ENCODE measurements at places on chromosomes 2 and 18. TPM values are rescaled to one million over a fixed set of nuclear protein-coding genes. Genes with fewer than 3 reads are reported as not detected.

DNA sequence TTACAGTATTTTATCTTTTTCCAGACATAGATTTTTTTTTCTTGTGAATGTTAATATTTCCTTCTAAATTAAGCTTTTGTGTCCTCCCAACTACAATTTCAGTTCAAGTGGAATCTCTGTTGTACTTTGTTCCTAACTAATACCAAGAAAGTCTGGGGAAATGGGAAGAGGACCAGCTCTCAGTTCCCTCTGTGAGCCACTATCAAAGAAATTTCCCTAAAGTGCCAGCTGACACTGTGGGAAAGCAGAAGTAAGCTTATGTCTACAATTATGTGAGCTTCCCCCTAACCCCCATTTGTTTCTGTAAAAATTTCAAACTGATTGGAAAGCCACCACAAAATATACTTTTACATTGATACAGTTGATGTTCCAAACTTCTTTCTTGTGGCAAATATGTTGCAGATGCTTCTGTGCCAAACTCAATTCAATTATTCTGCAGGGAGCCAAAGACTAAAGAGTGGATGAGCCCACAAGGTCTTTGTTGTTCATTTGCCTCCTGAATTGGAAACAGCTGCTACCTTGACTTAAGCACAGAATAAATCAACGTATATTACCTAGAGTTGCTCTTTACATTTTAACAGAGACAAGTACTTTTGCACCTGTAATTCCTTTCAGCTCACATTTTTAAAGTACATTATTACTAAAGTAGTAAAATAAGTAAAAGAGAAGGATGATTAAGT lies 306.6 kb downstream of the PTH2R start:
- H3K27ac ChIP-seq = no peak overlapping the region
- no peaks in the 10 kb centered on the region for H3K36me3 ChIP-seq
- no peaks in the 10 kb centered on the region for H3K27me3 ChIP-seq
- no peak for DNase-seq

DNA sequence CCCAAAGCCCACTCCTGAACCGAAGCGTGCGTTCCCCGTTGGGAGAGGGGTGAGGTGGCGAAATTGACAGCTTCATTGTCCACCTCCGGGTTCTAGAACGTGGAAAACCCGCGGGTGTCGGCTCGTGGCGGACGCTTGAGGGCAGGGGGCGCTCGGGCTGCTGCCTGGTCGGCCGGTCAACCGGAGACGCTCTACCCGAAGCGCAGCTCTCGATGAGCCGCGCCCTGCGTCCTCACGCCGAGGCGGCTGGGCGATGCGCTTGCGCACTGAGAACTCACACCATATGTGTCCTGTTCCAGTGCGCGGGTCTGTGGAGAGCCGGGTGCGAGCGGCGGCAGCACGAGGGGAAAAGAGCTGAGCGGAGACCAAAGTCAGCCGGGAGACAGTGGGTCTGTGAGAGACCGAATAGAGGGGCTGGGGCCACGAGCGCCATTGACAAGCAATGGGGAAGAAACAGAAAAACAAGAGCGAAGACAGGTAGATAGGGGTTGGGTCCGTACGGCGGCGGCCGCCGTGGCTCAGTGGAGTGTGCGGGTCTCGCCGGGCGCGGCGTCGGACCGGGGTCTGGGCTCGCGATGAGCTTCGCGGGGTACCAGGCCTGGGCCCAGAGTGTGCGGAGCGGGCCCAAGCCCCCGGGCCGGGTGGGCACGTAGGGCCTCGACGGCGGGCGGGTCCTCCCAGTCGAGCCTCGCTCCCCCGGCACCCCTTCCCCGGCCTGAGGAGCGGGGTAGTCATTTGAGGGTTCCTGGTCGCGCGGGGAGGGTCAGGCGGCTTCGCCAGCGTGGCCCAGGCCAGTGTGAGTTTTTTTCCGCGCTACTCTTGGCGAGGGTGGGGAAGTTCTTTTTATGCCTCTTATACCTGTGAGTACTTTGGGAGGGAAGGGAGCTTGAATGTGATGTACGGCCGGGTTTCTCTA lies at the start of gene EIF5B:
Gene EIF5B, plus strand, starts transcription at position 277 of the 916 bp plus-strand sequence. Its CDS starts 166 bp downstream, at position 443.
- H3K27ac ChIP-seq = peak within 1 kb of the TSS; percentile 96
- H3K27me3 ChIP-seq = no peaks in the 10 kb centered on the region
- peaks cover under 1% of the 10 kb centered on the region for H3K36me3 ChIP-seq
- DNase-seq = peak; percentile 98
- peak within 1 kb of the TSS; percentile 72 for H3K4me3 ChIP-seq

DNA sequence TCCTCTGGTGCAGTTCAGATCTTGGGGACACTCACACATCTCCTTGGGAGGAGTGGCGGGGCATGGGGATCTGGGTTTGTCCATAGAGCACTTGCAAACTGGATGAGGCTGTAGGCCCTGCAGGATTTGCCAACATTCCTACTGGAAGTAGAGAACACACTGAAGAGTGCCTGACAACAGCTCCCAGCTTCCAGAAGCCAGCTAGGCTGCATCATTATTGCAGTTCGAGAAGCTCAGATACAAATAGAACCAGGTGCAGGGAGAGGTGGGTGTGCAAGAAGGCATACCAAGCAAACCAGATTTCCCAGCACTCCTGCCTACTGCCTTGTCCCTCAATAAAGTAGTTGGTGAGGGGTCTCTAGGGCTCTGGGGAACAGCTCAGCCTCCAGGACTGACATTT lies 52.5 kb downstream of the RHOB start:
- no peak overlapping the region for H3K27ac ChIP-seq
- H3K4me1 ChIP-seq = no peaks in the 10 kb centered on the region
- no peak overlapping the region for H3K4me3 ChIP-seq
- no peaks in the 10 kb centered on the region for H3K36me3 ChIP-seq
- DNase-seq = no peak

DNA sequence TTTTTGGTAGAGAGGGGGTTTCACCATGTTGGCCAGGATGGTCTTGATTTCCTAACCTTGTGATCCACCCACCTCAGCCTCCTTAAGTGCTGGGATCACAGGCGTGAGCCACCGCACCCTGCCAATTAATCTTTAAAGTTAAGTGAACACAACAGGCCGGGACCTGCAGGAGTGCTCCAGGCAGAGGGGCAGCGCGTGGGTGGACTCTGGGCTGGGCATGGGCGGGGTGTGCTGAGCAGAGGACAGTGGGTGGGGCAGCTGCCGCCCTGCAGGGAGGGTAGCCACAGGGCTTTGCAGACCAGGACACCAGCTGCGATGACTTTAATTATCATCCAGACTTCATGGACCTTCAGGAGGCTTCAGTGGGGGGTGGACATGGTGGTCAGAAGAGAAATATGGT lies 8.8 kb upstream of the GPR148 start:
- H3K27ac ChIP-seq = no peak overlapping the region
- no peak for DNase-seq
- H3K4me1 ChIP-seq = no peaks in the 10 kb centered on the region

DNA sequence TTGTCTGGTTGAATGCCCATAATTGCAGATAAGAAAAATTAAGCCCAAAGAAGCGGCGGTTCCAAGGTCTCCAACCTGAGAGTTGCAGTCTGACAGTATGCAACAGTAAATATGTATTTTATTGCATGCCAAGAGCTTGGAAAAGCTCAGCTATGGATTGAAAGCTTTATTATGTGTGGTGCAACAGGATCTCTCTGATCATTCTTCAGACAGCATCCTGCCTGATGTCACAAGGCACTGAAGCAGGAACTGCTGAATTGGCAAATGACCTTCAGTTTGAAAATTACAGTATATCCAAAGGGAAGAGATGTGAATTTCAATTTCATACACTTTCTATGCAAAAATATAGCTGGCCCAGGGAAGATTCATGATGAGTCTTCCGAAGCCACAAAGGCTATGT lies 42.5 kb downstream of the DOCK10 start:
- no peak overlapping the region for H3K4me3 ChIP-seq
- no peaks in the 10 kb centered on the region for H3K27me3 ChIP-seq
- H3K27ac ChIP-seq = no peak overlapping the region
- peaks cover 15% of the 10 kb centered on the region for H3K4me1 ChIP-seq
- no peaks in the 10 kb centered on the region for H3K36me3 ChIP-seq
- DNase-seq = no peak

- no peak for DNase-seq
- no peaks in the 10 kb centered on the region for H3K36me3 ChIP-seq
- peak overlapping the region; percentile 45 for H3K27ac ChIP-seq
These were observed 26.1 kb upstream of the WIPF1 start for GRCh38 chr2:174623690-174624089.

DNA sequence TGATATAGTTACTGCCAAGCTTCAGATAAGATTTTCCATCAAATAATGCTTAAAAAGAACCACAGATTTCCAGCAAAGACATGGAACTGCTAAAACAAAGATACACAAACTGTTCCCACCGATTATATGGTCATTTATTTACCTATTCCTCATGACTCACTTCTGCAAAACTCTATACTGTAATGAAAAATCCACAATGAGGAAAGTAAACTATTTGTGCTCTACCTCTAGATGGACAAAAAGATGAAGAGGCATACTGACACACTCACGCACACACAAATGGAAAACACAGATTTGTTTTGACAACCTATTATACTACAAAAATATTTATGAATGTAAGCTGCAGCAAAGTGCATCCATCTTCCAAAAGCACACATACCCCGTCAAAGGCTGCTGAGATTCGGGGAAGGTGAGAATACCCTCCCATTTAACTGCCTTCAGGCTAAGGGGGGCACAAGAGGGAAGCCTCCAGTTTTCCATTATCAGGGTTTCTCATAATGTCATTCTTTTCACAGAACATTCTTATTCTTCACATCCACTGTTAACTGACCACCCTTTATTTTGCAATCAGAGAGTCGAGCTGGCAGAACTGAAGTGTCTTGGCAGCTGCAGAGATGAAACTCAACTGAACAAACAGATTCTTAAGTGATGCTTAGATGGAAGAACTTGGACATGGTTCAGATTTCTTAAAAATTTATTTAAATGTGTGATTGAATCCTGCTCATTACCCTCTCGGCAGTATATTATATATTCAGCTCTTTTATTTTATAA lies 115.9 kb upstream of the TANK start:
- no peaks in the 10 kb centered on the region for H3K36me3 ChIP-seq
- H3K27me3 ChIP-seq = no peaks in the 10 kb centered on the region
- H3K4me1 ChIP-seq = no peaks in the 10 kb centered on the region

- H3K36me3 ChIP-seq = no peaks in the 10 kb centered on the region
- no peak overlapping the region for H3K4me3 ChIP-seq
- H3K27me3 ChIP-seq = no peaks in the 10 kb centered on the region
- no peaks in the 10 kb centered on the region for H3K4me1 ChIP-seq
- DNase-seq = no peak
These were observed 142.1 kb downstream of the PHLPP1 start for GRCh38 chr18:62857263-62857976.

GRCh38 chr2:105641389-105641811 lies 103.3 kb upstream of the NCK2 start:
- no peaks in the 10 kb centered on the region for H3K36me3 ChIP-seq
- DNase-seq = peak; percentile 59
- H3K4me3 ChIP-seq = no peak overlapping the region
- peaks cover 3% of the 10 kb centered on the region for H3K4me1 ChIP-seq
- no peak overlapping the region for H3K27ac ChIP-seq
- no peaks in the 10 kb centered on the region for H3K27me3 ChIP-seq

- DNase-seq = no peak
- no peaks in the 10 kb centered on the region for H3K36me3 ChIP-seq
- H3K4me1 ChIP-seq = no peaks in the 10 kb centered on the region
- no peak overlapping the region for H3K4me3 ChIP-seq
- no peak overlapping the region for H3K27ac ChIP-seq
These were observed 26.5 kb upstream of the GREB1L start for GRCh38 chr18:21215490-21215889.

The TCF7L1 gene
- 10.3 TPM for total RNA-seq

The MOGAT1 gene
- total RNA-seq = not detected

The FABP1 gene
- total RNA-seq = not detected

The ADGRF3 gene
- not detected for total RNA-seq

The GALNT5 gene
- total RNA-seq = 0.11 TPM

The M1AP gene
- total RNA-seq = not detected

The IL1RN gene
- total RNA-seq = not detected

The ANKRD30B gene
- total RNA-seq = not detected

Data from ascending aorta (tissue), 2 donors.